ENCODE measurements at places on chromosomes 11 and 22.

GRCh38 chr11:69637941-69638871, 2.8 kb upstream of the CCND1 start:
- no peak for DNase-seq

DNA sequence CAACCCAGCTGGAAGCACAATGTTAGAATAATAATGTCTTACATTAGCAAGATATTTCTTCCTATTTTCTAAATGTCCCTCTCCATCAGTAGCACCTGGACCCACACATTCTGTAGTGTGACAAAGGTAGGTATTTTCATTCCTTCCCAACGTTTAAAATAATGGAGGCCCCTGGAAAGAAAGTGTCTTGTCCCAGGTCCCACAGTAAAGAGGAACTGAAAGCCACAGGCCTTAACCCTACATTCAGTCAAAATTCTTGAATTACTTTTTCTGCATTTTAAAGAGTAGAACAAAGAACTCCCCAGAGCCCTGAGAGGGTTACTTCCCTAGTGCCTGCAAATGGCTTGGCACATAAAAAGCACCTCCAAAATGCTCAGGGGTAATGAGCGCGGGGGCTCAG, 26.3 kb downstream of the OPCML start:
- DNase-seq, result no peak

GRCh38 chr11:104033134-104033533, 3.3 kb upstream of the DDI1 start:
- DNase-seq, result no peak

DNA sequence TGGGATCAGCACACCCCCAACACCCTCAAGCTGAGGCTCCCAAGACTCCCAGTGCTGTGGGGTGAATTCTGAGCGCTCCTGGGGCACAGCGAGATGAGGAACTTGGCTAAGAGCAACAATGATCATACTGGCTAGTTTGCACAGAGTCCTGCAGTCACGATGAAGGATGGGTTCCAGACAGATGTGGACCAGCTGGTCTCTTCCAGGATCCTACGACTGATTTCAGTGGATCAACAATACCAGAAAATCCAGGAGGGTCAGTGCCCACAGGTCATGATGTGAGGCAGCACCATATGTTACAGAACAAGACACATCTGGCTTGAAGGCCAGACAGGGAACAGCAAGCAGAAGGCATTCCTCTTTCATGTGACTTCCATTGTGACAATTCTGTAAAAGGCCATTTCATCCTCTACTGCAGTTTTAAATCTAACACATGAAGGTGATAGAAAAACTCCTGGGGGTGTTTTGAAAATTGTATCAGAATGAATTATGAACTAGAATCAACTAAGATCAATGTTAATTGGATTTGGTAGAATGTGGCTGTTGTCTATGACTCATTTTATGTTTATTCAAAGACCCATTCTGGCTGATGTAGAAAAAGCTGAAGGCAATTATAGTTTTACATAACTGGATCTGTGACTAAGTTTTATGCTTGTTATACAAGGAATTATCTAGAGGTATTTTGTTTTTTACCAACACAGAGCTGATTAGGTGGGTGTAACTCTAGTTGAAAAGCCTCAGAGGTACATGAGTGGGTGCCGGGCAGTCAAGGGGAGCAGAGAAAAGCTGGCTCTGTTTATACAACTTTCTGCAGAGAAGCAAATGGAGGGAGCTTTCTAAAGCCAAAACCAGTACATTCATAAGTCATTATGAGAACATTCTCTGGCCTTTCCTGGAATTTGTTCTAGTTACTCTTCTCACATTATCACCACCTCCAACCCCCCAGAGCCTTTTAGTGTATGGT, 29.1 kb downstream of the OR52K1 start:
- DNase-seq, result no peak

DNA sequence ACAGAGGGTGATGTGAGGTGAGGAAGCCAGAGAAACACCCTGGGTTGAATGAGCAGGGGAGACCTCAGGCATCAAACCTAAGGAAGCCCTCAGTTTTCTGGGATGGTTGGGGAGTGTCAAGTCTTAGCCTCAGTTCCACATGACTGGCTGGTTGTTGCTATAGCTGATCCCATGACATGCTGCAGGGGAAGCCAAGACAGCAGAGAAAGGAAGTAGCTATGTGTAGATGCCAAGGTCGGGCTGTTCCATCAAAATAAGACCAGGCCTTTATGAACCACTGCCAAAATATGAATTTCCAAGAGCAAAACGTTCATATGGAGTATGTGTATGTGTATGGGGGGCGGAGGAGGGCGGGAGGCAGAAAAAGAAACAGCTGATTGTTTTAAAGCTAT, 11.6 kb downstream of the CD59 start:
- no peak for DNase-seq

DNA sequence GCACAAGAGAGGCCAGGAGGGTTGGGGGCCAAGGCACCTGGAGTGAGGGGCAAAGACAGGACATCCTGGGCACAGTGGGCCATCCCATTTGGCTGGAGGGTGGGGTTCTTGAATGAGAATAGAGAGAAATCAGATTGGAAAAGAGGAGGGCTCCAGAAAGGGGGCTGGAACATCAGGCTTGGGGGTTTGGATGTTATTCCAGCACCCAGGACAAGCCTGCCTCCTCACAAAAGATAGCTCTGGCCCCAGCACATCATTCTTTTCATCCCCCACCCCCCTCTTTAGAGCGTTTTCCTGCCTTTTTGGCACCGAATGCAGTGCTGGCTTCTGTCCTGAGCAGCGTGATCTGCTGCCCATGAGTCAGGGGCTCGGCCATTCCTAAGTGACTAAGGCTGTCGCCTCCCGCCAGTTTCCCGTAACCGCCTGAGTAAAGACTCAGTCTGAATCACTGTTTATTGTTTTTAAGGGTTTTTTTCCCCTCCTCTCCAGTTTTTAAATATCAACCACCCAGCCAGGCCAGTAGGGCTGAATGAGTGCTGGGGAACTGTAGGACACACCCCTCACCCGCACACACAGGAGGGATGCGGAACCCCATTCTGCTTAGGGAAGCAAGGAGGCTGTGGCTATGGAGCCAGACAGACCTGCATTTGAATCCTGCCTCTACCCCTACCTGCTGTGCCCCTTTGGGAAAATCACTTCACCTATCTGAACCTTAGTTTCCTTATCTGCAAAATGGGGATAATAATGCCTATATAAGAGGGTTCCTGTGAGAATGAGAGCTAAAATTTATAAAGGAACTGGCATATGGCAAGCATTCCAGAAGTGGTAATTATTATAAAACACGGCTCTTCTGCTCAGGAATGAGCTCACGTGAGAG, 32.4 kb upstream of the NAV2 start:
- DNase-seq, result no peak

- no peak for DNase-seq
Observed at GRCh38 chr22:17079572-17079971, 5.2 kb upstream of the IL17RA start.

GRCh38 chr11:100174881-100175280, 512.2 kb upstream of the ARHGAP42 start:
- DNase-seq, result no peak

GRCh38 chr11:13101644-13102512, 92.8 kb downstream of the RASSF10 start:
- no peak for DNase-seq

DNA sequence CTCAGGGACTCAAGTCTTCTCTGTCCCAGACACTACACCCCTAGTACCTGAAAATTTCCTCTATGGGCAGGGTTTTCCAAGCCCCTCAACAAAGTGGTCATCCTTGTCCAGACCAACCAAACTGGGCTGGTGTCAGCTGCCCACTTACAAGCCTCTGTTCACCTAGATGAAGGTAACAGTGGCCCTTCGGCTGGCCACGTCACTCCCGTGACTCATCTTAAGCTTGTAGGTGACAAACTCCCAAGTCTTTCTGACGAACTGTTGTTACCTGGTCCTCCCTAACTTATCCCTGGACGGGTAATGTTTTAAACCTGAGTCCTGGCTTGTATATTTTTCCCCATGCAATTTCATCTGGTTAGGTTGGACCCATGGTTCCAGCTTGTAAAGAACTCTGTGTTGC, 4.7 kb downstream of the CXCR5 start:
- no peak for DNase-seq

GRCh38 chr11:7665473-7666291, 7.6 kb downstream of the CYB5R2 start:
- no peak for DNase-seq

DNA sequence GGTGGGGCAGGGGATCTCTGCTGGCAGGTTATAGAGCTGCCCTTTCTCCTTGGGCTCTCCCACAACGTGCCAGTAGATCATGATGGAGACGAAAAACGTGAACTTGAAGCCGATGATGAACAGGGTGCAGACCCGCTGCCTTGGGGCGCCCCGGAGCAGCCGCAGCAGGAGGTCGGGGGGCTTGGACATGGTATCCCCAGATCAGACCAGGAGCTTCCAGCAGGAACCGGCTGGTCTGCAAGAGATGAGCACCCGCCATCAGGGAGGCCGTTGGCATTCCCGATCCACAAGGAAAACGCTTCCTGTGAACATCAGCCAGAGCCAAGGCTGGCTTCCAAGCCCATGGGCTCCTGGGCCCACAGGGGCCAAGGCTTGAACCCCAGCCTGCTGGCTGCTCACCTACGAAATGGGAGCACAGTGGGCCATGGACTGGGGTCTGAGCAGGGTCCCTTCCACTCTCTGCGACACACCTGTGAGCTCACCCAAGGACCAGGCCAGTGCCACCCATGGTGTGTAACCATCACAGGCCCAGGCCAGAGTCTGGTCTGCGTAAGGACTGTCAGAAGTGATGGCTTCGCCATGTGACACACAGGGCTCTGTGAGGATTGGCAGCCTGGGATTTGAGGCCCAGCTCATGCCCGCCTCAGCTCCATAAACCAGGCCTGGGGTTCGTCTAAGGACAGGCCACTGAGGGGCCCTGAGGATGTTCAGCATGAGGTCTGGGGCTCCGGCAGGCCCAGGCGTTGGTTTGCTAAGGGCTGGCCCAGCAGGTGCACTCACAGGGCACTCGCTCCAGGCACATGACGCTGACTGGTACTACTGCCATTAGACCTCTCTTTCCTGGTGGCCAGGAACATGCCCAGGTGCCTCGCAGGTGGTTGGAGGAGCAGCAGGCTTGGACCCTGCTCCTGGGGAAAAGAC, 26.6 kb downstream of the A4GALT start:
- DNase-seq, result no peak

GRCh38 chr11:109862835-109863234, 230.4 kb upstream of the ZC3H12C start:
- no peak for DNase-seq

GRCh38 chr11:33040033-33040861, 875 bp downstream of the TCP11L1 start:
- DNase-seq, result no peak

DNA sequence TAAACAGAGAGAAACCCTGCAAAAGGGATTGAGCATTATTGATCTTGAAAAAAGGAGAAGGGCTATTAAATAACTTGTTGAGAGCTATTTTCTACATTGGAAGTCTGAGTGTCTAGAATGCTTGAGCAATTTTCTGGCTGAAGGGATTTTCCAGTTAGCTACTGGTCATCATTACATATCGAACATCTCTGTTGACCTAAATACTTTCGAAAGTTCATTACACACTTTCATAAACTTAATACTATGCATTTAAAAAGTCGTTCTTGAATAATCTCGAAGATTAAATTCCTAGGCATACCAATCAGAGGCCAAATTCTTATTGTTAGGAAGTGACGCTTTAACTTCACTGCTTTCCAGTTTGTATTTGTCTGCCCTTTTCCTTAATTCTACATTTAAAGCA, 13.7 kb downstream of the ETS1 start:
- no peak for DNase-seq

- no peak for DNase-seq
Observed at GRCh38 chr11:66768088-66768521, 39.1 kb upstream of the SPTBN2 start.

DNA sequence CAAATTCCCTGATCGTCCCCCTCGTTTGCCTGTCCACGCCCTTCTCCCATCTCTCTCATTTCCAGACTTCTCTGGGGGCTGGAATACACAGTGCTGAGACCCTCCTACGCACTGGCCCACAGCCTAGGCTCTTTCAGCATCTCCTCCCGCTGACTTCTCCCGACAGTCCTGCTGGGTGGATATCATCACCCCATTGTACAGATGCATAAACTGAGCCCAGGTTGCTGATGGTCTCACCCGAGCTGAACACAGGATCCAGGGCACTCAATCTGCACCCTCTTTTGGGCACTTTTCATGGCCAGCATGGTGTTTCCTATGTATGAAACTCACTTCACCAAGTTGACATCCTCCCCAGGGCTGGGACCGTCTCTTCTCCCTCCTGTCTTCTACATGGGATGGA, 31.7 kb upstream of the PICK1 start:
- no peak for DNase-seq

DNA sequence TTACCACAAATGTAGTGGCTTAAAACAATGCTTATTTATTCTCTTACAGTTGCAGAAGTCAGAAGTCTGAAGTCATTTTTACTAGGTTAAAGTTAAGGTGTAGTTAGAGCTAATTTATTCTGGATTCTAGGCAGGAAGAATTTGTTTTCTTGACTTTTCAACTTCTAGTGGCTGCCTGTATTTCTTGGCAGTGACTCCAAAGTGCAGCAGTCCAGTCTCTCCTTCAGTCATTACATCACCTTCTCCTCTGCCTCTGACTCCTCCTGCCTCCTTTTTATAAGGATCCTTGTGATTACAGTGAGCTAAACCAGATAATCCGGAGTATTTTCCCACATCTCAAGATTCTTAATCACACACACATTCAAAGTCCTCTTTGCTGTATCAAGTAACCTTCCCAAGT, 581.4 kb downstream of the KCNA4 start:
- no peak for DNase-seq

DNA sequence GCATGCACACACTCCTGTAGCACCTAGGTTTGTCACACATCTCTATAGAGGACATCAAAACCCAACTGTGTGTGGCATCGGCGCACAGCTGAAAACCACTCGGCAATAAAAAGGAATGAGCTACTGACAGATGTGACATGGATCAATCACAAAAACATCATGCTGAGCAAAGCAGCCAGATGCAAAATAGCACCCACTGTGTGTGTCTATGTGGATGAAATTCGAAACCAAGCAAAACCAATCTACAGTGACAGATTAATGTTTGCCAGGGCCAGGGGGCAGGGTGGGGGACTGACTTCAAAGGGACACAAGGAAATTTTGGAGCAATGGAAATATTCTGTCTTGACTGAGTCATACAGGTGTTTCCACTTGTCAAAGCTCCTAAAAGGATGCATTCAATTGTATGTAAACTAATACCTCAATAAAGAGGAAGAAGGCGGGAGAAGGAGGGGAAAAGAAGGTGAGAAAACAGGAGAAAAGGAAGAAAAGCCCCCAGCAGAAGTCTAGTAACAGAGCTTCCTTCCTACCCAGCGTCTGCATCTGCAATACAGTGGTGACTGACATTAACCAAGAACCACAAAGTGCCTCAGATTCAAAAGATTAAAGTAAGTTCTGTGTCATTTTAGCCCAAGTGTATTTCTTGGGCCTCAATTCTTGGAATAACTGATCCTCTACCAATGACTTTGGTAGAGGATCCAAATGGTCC, 49.8 kb downstream of the PACSIN2 start:
- no peak for DNase-seq
